C1 segment of cervical spinal cord (tissue), 14 donors: ENCODE measurements at places on chromosomes 5 and 9.

DNA sequence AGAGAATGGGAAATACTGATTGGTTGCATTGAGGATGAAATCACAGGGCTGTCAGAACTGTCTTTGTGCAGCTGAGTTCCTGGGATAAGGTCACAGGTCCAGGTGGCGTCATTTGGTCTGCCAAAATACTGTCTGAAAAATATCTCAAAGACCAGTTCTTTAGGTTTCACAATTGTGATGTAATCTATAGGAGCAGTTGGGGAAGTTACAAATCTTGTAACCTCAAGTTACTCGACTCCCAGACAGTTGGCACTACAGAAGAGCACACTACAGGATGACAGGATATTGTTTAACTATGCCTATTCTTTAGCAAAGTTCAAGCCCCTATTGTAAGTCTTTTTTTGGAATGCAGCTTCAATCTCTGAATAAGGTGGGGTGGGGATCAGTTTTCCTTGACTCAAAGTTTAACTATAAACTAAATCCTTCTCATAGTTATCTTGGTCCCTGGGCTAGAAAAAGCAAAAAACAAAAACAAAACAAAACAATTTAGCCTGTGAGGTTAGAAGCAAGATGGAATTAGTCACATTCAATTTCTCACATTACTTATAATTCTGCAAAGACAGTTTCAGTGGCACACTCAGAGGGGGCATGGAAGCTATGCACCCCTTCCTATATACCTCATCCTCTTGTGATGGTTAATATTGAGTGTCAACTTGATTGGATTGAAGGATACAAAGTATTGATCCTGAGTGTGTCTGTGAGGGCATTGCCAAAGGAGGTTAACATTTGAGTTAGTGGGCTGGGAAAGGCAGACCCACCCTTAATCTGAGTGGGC is 276.0 kb downstream of the AUH start:
- no peak for DNase-seq

- DNase-seq, result no peak
Measured at GRCh38 chr5:122967085-122967484, 69.4 kb downstream of the PPIC start.

DNA sequence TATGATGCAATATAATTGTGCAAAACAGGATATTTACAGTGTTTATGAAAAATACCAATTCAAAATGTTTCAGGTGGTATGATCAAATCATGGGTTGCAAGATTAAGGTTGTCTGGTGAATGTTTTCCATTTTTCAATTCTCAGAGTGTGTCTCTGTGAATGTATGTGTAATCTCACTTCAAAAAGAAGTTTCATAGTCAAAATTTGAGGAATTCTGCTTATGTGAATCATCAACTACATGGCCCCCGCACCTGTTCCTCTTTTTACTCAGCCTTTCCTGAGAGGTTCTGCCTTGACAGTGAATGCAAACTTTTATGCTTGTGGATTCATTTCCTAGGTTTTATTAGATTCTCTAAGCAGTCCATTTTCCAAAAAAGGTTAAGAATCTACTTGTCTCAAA is 32.1 kb downstream of the KCTD16 start:
- no peak for DNase-seq

GRCh38 chr5:9046756-9047481 is 499.0 kb downstream of the SEMA5A start:
- no peak for DNase-seq

GRCh38 chr5:14879937-14880589 is 8.5 kb upstream of the ANKH start:
- no peak for DNase-seq

GRCh38 chr5:168612996-168613395 is 33.8 kb upstream of the PANK3 start:
- no peak for DNase-seq

GRCh38 chr5:151056379-151057325 is 24.2 kb downstream of the TNIP1 start:
- DNase-seq, result no peak

DNA sequence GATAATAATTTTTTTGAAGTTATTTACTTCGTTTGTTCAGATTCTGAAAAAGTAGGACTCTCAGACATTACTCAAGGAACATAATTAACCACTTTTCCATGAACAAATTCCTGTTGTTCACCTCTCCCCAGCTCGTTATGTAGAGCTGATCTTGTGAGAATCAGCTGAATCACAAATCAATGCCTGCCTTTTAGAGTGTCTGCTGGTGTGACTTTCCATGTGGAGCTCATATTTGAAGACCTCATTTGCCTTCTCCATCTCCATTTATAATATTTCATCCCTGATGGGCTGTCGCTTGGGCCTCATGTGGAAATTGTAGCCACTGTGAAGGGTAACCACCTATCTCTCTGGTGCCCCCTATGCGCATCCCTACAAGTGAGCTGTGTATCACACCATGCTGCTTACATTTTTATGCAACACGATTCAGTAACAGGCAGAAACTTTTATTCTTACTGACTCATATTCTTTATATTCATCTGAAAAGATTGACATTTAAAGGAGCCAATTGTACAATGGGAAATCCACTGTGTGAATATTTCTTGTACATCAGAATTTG is 111.3 kb downstream of the STK32A start:
- DNase-seq, result no peak

DNA sequence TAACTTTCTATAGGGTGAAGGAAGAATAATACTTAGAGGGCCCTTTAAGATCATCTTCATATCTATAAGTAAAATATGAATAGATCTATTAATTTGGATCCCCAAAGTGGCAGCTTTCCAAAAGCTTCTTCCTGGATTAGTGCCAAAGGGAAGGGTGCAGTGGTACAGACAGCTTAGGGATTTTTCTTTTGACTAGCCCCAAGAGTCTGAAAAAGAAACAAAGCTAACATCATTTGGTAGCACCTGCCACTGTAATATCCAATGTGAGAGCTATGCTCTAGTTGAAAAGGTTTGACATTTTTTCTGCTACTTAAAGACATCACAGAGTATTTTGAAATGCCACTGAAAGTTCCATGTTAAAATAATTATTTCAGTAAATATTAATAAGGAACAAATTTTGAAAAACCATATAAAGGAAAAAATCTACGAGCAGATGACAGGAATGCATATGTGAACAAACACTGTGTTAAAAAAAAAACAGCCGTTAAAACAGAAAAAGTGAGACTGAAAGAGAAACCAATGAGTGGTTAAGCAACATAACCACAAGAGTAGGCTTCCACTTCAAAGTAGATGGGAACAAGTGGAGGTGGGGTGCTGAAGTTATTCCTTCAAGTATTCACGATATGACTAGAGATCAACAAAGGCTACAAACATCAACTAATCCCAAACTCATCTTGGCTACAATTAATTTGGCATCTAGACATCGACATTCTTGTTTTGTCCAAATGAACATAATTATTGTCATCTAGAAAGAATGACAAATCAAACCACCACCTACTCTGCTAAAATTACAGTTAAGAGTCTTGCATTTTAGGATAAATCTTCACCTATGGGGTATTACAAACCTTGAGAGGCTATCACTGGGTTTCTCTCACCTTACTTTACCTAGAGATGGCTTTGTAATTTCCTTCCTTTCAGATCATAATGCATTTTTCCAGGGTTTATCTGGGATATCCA is 137.5 kb downstream of the CPLANE1 start:
- DNase-seq, result no peak

DNA sequence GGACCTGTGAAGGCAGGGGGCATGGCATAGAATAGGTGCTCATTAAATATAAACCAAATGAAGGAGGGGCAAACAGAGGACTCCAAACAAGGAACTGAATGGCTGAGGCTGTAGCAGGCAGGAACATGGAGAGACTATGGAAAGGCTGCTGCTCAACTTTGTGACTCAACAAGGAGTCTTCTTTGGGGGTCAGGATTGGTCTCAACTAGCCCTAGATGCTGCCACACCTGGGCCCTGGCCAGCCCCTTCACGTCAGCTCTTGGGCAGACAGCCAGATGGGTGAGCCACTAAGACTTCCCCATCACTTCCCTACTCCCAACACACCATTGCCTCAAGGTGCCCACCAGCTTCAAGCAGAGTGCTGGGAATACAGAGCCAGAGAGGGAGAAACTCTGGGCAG is 11.0 kb downstream of the RPP25L start:
- DNase-seq, result no peak

DNA sequence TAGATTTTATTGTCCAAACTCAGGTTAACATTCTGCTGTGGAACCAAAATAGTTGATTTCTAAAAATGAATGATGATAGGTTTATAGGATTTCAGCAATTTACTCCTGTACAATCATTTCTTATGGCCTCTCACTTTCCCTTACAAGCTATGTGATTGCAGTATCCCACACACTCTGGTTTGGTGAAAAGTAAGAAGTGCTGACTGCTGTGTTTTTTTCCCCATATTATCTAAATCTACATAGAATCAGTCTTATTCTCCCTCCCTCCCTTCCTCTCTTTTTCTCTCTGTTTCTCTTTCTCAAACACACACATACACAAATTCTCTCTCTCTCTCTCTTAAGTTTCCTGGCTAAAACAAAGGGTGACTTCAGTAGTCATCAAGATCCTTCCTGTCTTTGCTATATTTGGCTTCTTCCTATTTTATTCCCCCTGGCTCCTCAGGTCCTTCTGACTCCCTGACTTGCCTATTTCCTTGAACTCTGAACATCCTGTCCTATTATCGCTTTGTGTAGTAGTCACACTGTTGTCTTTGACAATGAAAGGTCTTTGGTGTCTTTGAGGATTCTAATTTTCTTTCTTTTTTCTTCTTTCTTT is 55.9 kb upstream of the HAPLN1 start:
- DNase-seq, result no peak

GRCh38 chr5:60260658-60261057 is 367.1 kb upstream of the PDE4D start:
- no peak for DNase-seq
